Hepatocyte (in vitro differentiated cells): ENCODE measurements at places on chromosomes 16 and 17. TPM values are rescaled to one million over a fixed set of nuclear protein-coding genes. Genes with fewer than 3 reads are reported as not detected.

- DNase-seq, result peak; percentile 69
Observed at GRCh38 chr16:49556606-49557446, 183.2 kb downstream of the C16orf78 start.

- DNase-seq, result peak; percentile 55
Observed at GRCh38 chr17:64778240-64779097, 116.4 kb upstream of the SMURF2 start.

DNA sequence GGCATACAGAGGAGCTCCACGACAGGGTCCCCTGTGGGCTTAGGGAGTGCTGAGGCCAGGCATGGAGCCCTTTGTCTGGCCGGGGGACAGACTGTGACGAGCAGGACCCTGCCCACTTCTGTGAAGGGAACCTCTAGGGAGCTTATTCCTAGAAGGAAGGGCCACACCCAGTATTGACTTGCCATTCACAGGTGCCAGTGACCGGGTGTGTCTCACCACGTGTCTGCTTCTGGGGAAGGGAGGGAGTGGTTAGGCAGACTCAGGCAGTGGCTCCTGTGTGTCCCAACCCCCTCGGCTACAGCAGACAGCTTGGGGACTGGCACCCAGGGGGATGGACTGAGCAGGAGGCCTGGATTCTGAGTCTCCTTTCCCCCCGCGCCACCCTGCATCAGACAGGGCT, 57.2 kb downstream of the SOCS1 start:
- DNase-seq, result peak; percentile 42

GRCh38 chr17:1783834-1784611, 22.2 kb downstream of the SERPINF1 start:
- DNase-seq, result peak; percentile 77

GRCh38 chr17:64107500-64108236, 22.3 kb downstream of the ERN1 start:
- no peak for DNase-seq

- DNase-seq, result no peak
Observed at GRCh38 chr16:79404571-79404970, 196.0 kb downstream of the MAF start.

GRCh38 chr17:39623356-39623950, 3.3 kb upstream of the PPP1R1B start:
- DNase-seq, result peak; percentile 86

DNA sequence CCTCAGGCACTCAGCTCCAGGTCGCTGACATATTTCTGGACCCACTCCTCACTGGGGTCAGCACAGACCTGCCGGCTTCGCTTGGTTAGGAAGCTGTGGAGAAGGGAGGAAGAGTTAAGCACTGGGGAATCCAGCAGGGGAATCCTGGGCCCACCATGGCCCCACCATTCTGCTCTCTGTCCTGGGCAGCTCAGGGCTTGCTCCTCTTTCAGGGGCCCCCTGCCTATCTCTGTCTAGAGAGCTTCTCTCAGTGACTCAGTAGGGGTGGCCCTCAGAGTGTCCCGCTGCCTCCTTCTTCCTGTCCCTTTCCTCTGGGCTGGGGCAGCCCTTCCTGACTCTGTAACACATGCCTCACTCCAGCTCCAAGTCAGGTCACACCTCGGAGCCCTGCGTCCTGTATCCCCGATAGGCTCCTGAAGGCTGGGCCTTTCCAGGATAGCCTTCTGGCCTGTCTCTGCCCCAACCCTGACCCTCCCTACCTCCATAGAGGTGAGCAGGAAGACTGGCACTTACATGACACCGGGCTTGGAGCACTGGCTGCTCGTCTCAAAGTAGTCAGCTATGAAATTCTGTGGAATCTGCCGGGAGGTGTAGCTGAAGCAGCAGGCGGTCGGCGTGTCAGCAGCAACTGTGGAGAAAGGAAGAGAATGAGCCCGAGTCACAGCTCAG, 1.1 kb downstream of the CCL3 start:
- DNase-seq, result no peak

Gene KRT32
- not detected in 2 replicates for total RNA-seq

Gene TEKT5
- total RNA-seq, result not detected in 2 replicates

Gene WBP2
- total RNA-seq, result 22.8 and 29.0 TPM in 2 replicates

Gene TMEM235
- 0.27 TPM in 1 of 2 replicates, not detected in the other for total RNA-seq

Gene SLC5A11
- total RNA-seq, result 1.2 and 2.2 TPM in 2 replicates

Gene KRT31
- total RNA-seq, result not detected in 2 replicates

Gene PRDM7
- not detected in 2 replicates for total RNA-seq

Gene PRR35
- total RNA-seq, result not detected in 2 replicates
